PC-9 (cell line): ENCODE measurements at places on chromosomes 6 and 20. TPM values are rescaled to one million over a fixed set of nuclear protein-coding genes. Genes with fewer than 3 reads are reported as not detected.

GRCh38 chr20:9499126-9499899 lies 15.1 kb upstream of the LAMP5 start:
- peaks cover 40% of the 10 kb centered on the region; the same call in 1 of the 2 replicates for H3K27me3 ChIP-seq
- H3K4me1 ChIP-seq: no peaks in the 10 kb centered on the region
- H3K36me3 ChIP-seq: no peaks in the 10 kb centered on the region

DNA sequence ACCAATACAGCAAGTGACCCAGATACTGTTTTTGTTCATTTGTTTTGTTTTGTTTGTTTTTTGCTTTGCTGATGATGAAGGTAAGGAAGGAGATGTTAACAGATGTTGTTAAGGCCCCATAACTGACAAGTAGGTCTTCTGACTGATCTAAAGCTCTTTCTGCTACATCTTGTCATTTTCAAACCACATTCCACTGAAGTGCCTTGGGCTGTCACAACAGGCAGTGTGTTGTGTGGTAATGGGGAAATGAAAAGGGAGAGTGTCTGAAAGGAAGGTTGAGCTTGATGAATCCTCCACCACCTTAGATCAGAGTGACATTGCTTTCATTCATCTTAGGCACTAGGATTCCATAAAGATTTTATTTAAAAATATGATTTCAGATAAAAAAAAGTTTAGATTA lies 479.4 kb upstream of the SYNCRIP start:
- no peak for DNase-seq
- no peaks in the 10 kb centered on the region for H3K36me3 ChIP-seq
- no peak overlapping the region for H3K27ac ChIP-seq
- H3K4me3 ChIP-seq: no peak overlapping the region
- no peaks in the 10 kb centered on the region for H3K27me3 ChIP-seq
- H3K4me1 ChIP-seq: no peaks in the 10 kb centered on the region

- no peak for DNase-seq
- H3K27ac ChIP-seq: no peak overlapping the region
- no peaks in the 10 kb centered on the region for H3K27me3 ChIP-seq
- no peaks in the 10 kb centered on the region for H3K4me1 ChIP-seq
- no peak overlapping the region for H3K4me3 ChIP-seq
- H3K36me3 ChIP-seq: no peaks in the 10 kb centered on the region
Measured at GRCh38 chr6:155402656-155403304, 52.9 kb downstream of the NOX3 start.

DNA sequence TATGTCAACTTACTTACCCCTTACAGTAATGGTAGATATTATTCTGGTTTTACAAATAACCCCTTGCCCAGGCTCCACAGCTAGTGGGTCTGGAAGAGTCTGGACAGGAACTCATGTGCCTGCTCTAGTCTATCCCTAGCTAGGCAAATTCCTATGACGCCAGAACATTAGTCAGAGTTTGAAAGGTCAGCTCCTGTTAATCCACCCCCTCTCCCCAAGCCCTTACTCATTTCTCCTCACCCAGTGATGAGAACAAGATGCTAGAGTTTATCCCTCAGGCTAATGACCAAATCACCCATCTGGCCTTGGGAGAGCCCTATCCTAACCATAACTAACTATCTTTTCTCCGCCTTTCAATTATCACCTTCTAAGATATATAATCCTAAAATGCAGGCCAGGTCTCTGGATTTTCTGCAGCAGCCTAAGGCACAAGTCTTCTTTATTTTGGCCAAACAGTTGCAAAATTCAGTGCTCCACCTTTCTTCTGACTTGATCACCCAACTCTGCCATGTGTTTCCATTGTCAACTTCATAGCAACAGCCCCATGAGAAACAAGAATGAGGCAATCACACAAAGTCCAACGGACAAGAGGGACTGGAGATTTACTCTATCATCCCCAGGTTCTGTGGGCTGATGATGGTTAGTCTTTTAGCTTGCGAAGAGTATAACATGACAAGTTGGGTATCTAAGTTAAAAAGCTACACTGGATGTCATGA lies 113.3 kb downstream of the TASP1 start:
- no peak for DNase-seq
- no peak overlapping the region for H3K27ac ChIP-seq
- no peaks in the 10 kb centered on the region for H3K27me3 ChIP-seq
- H3K36me3 ChIP-seq: peaks cover 8% of the 10 kb centered on the region; the same call in 1 of the 2 replicates
- no peaks in the 10 kb centered on the region for H3K4me1 ChIP-seq
- H3K4me3 ChIP-seq: no peak overlapping the region

GRCh38 chr6:9924971-9925370 lies 489.9 kb downstream of the TFAP2A start:
- H3K4me3 ChIP-seq: no peak overlapping the region
- no peaks in the 10 kb centered on the region for H3K4me1 ChIP-seq
- no peak overlapping the region for H3K27ac ChIP-seq
- no peaks in the 10 kb centered on the region for H3K27me3 ChIP-seq
- no peaks in the 10 kb centered on the region for H3K36me3 ChIP-seq
- no peak for DNase-seq

DNA sequence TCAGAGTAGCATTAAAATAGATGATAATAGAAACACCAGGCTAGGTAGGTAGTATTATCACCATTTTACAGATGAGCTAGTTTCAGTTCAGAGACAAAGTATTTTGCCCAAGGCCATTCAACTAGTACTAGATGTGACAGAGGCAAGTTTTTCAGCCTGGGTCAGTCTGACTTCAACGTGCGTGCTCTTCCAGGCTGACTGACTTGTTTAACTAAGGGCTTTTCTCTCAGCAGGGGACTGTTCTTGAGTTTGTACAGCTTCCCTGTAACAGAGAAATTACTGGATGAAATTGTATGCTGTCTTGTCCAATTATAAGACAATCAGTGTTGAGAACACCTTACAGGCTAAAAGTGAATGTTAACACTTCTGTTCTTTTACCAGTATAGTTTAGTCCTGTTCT lies 333.5 kb upstream of the MAN1A1 start:
- peaks cover 10% of the 10 kb centered on the region for H3K4me1 ChIP-seq
- no peak overlapping the region for H3K4me3 ChIP-seq
- peak overlapping the region; percentile 23; the same call in 1 of the 2 replicates for H3K27ac ChIP-seq
- H3K27me3 ChIP-seq: no peaks in the 10 kb centered on the region
- no peaks in the 10 kb centered on the region for H3K36me3 ChIP-seq

DNA sequence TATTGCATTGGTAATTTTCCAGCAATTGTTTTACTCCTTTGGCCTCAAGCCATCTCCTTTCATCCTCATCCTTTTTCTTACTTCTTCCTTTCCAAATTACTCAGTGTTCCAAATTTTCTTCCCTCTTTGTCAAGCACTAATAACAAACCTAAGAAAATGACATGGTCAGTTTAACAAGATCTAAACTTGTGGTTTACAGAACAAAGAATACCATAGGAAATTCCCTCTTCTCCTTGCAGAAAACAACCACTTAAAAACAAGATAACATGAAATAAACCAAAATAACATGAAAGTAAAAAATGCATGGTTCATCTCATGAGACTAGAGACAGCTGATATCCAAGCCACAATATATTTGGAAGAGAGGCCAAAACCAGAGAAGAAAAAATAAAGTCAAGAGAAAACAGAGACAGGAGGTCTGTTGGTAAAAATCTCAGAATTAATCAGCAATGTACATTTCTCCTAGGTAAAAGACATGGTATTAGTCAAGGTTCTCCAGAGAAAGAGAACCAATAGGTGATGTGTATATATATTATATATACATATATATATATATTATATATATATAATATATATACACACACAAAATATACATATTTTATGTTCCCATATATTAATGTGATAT lies 51.0 kb upstream of the SENP6 start:
- no peak overlapping the region for H3K4me3 ChIP-seq
- H3K4me1 ChIP-seq: no peaks in the 10 kb centered on the region
- no peaks in the 10 kb centered on the region for H3K27me3 ChIP-seq
- no peak overlapping the region for H3K27ac ChIP-seq
- DNase-seq: no peak

DNA sequence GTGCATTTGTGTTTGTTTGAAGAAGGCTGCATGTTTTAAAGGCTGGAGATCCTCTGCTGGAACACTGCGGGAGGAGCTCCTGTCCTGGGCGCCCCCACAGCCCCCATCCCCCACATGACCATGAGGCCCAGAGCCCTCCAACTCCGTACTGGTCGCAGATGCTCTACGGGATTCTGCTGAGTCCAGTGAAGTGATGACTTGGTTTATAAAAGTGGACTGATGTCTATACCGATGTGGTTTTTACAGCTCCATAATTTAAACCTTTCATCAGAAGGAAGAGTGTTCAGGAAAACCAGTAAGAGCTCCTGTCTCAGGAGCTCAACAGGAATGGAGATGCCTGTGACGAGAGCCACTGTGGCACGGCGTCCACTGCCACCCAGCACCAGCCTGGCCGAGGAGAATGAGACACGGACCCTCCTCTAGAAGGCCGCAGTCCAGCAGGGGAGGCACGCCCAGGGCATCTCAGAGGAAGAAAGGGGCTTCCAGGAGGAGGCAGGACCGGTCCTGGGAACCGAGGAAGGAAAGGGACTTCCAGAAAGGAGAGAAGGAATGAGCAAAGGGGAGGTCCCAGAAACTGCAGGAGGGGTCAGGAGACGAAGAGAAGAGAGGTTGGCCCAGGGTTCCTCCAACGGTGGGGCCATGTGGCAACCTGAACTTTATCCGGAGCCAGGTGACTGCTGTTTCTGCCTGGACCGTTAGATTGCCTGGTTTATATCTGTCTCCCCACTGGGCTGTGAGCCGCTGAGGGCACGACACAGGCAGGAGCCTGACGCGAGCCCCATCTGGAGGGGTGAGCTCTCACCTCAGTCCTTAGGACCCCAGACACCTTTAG lies 26.9 kb downstream of the BFSP1 start:
- peak; percentile 17 for DNase-seq
- no peaks in the 10 kb centered on the region for H3K36me3 ChIP-seq
- H3K27me3 ChIP-seq: no peaks in the 10 kb centered on the region

DNA sequence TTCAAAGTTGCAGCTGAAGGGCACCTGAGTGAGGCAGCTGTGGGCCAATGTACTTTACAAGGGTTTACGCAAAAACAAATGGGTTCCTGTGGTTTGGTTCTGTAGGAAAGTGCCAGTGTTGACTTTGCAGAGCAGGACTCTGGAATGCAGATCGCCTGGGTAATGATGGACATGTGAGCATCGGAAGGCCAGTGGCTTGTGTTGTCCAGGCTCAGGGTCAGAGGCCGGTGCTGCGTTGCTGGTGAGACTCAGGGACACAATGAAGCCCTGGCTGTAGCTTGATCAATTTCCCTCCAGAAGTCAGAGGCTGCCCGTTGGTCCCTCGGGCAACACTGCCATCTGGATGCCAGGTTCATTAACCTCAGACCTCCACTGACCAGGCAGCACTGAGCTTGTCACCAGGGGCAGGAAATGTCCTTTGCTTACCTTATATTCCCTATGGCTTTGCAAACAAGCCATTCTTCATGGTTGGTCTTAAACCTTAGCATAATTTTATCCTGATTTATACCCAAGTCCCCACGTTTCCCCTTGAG lies 753.4 kb downstream of the QKI start:
- no peaks in the 10 kb centered on the region for H3K36me3 ChIP-seq
- H3K4me1 ChIP-seq: no peaks in the 10 kb centered on the region
- peaks cover 15% of the 10 kb centered on the region; the same call in 1 of the 2 replicates for H3K27me3 ChIP-seq

DNA sequence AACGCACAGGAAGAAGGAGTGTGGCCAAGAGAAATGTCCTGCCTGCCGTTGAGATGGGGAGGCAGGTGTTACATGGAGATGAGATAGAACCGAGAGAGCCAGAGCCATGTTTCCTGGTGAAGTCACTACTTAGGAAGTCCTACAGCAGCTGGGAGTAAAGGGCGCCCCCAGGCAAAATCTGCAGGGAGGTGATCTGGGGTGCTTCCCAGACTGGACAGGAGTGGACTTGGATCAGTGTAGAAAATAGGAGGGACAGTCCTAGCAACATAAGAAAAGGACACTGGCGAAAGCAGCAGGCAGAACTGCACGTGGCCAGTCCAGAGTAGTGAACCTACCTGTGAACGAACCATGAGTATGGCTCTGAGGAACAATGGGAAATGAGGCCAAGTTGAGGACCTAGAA lies 85.3 kb downstream of the CD164 start:
- no peak overlapping the region for H3K4me3 ChIP-seq
- no peak overlapping the region for H3K27ac ChIP-seq
- DNase-seq: no peak
- peaks cover 31% of the 10 kb centered on the region for H3K4me1 ChIP-seq
- no peaks in the 10 kb centered on the region for H3K36me3 ChIP-seq

GRCh38 chr20:40855269-40855668 lies 166.2 kb upstream of the MAFB start:
- H3K27me3 ChIP-seq: peaks cover 97% of the 10 kb centered on the region
- no peaks in the 10 kb centered on the region for H3K36me3 ChIP-seq
- H3K27ac ChIP-seq: no peak overlapping the region
- no peak overlapping the region for H3K4me3 ChIP-seq
- DNase-seq: no peak
- H3K4me1 ChIP-seq: no peaks in the 10 kb centered on the region

- H3K36me3 ChIP-seq: no peaks in the 10 kb centered on the region
- H3K4me3 ChIP-seq: no peak overlapping the region
- DNase-seq: no peak
- no peaks in the 10 kb centered on the region for H3K27me3 ChIP-seq
- H3K4me1 ChIP-seq: no peaks in the 10 kb centered on the region
- no peak overlapping the region for H3K27ac ChIP-seq
Measured at GRCh38 chr6:150735341-150735851, 130.1 kb upstream of the MTHFD1L start.

DNA sequence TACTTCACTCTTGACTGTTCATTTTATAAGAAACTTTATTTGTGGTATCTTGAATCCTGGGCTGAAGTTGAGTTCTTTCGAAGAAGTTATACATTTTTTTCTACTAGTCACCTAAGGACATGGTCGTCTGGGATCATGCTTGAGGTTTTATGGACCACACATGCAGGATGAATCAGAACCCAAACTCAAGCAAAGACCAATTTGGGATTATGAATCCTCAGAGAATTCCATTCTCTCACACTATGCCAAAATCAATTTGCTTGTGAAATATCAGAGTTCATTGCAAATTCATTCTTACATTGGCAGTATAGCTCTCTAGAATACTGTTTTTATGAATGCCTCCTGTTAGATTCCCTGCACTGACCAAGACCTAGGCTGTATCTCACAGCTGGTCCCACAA lies 114.3 kb upstream of the HDAC2 start:
- no peak for DNase-seq
- no peaks in the 10 kb centered on the region for H3K27me3 ChIP-seq
- H3K4me1 ChIP-seq: no peaks in the 10 kb centered on the region
- no peak overlapping the region for H3K4me3 ChIP-seq
- H3K27ac ChIP-seq: no peak overlapping the region

Gene ENPP3
- total RNA-seq: not detected in 2 replicates

Gene SYCP2L
- total RNA-seq: 12.6 and 15.7 TPM in 2 replicates

Gene HLA-DPB1
- total RNA-seq: not detected in 2 replicates

Gene SLC44A4
- 44.4 and 44.9 TPM in 2 replicates for total RNA-seq

Gene HLA-DQA2
- not detected in 2 replicates for total RNA-seq

Gene SPO11
- total RNA-seq: not detected in 2 replicates

Gene SSTR4
- total RNA-seq: not detected in 2 replicates

Gene LRRC73
- 0.55 and 1.5 TPM in 2 replicates for total RNA-seq
